Left colon (tissue), 2 donors: ENCODE measurements at places on chromosomes 3 and 15.

DNA sequence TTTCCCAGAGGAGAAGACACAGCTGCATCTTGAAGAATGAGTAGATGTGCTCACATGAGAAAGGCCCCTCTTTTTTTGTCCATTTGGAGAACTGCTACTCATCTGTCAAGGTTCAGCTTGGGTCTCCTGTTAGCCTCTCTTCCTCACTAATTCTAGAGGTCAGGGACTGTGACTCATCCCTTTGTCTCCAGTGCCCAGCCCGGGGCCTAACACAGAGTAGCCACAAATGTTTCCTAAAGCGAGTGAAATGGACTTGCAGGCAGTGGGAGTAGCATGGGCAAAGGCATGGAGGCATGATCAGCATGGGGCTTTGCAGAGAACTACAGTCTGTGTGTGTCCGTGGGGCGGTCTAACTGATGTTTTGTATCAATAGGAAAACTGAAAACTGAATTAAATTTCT lies 33.9 kb upstream of the MRPS22 start:
- no peak for DNase-seq

DNA sequence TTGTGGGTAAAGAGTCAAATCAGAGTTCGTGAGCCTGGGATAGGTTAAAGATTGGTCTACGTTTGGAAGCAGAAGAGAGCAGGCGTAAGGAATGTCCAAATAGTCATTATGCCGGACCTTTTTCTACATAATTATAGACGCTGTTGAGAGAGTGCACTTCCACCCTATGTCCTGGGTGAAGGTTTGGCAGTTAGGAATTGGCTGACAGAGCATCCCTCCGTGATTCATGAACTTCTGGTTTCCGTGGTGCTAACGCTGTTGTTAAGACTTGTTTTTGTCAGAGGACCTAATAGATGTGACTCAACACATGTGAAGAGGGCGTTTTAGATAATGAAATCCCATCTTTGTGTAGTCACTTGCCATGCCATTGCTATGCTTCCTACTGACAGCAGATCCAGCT lies 1.1 kb downstream of the EAF1 start:
- no peak for DNase-seq

GRCh38 chr15:89439764-89440163 lies 56.6 kb downstream of the RHCG start:
- no peak for DNase-seq

DNA sequence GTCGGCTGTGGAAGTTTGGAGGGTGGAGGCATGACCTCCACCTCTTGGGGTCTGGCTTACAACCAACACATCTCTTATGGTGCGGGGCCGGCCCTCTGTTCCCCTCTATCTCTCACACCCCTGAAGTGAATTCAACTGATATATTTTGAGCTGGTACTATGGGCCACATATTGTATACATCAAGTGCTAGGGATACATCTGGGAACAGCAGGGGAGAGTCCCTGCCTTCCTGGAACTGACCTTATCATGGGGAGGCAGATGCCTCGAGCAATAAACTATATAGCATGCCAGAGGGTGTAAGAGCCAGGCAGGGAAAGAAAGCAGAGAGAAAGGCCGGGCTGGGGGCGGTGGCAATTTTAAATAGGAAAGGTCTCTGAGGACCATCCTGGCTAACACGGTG lies 60.4 kb upstream of the TRPM1 start:
- no peak for DNase-seq

DNA sequence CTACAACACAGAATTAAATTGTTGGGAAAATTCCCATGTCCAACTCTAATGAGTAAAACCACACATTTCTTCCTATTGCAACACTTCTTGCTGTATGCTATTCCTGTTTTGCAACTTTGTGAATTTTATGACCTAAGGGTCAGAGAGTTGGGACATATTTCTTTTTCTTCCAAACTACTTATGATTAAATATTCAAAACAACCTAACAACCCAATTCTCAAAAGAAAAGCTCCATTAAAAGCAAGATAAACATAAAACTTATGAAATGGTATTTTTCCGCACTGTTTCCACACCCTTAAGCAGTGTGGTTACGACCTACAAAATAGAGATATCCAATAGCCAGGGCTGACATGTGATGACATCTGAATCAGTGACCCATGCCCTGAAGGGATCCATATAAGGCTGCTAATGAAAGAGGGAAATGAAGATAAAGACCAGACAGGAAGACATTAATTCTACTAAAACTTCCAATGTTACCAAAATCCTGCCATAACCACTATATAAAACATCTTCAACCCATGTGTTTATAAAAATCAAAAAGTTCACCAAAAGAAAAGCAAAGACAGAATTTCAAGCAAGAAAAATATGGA lies 45.6 kb downstream of the DMXL2 start:
- no peak for DNase-seq

DNA sequence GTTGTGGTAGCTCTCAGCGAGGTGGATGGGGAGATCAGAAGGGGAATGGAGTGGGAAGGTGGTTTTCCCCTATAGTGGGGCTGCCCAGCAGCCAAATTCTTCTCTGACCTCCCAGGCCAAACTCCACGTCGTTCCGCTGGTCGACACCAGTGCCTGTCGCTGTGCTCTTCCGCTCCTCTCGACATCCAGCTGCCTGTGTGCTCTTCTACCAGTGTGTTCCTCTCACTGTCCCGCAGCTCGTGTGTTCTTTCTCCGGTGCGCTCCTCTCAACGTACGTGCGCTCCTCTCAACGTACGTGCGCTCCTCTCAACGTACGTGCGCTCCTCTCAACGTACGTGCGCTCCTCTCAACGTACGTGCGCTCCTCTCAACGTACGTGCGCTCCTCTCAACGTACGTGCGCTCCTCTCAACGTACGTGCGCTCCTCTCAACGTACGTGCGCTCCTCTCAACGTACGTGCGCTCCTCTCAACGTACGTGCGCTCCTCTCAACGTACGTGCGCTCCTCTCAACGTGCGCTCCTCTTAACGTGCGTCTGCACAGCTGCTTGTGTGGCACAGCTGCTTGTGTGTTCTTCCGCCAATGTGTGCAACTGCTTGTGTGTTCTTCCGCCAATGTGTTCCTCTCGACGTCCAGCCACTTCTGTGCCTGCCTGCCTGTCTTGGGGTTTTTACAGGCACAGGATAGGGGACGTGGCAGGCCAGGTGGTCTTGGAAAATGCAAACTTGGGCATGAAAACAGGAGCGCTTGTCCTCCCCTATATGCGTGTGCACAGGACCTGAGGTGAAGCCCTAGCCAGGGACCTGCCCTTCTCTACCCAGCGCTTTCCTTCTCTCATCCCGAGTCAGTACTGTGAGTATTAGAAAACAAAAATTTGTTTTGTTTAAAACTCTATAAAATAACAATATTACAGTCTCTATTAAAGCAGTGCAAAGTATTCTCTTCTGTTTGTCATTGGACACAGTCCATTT lies 991.1 kb downstream of the GBE1 start:
- DNase-seq = no peak

GRCh38 chr15:51853998-51854397 lies 24.5 kb downstream of the TMOD3 start:
- DNase-seq = no peak

- DNase-seq = no peak
Observed at GRCh38 chr15:100141311-100142001, 200.3 kb downstream of the ADAMTS17 start.

DNA sequence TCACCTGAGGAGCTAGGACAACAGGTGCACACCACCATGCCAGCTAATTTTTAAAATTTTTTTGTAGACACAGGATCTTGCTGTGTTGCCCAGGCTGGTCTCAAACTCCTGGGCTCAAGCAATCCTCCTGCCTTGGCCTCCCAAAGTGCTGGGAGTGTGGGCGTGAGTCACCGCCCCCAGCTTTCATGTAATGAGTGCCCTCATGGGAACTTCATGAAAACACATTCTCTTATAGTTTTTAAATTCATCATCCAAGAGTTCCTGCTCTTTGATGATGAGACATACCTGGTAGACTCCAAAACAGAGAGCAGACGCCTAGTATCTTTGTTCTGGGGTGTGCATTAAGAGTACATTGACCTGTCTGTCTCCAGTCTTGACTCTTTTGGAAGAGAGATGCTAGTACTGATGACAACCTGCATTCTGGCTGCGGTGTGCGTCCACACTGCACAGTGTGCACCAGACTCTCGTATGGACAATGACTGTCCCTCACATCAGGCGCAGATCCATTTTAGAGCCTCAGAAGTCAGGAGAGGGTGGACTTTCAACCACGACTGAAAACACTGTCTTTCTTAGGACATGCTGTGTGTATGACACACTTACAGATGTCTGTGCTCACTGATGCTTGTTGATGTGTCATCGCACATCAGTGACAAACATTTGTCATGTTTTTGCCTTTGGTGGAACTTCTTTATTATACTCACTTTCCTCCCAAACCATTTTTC lies 2.0 kb downstream of the NRROS start:
- DNase-seq = no peak

- no peak for DNase-seq
Observed at GRCh38 chr15:68699881-68700454, 120.7 kb downstream of the ANP32A start.

DNA sequence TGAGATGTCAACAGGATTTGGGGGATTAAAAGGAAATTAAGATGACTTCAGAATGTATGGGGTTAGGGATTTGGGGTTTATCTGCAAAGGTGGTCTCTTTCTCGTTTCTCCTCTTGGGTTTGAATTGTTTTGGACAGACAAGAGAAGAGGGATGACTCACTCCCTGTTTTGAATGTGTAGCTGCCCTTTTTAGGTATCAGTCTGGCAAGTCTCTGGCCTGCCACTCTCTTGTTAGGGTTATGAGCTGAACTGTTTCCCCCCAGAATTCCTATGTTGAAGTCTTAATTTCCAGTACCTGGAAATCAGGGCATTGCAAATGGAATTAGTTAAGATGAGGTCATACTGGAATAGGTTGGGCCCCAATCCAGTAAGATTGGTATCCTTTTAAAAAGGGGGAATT lies 291.7 kb downstream of the MEX3B start:
- no peak for DNase-seq

DNA sequence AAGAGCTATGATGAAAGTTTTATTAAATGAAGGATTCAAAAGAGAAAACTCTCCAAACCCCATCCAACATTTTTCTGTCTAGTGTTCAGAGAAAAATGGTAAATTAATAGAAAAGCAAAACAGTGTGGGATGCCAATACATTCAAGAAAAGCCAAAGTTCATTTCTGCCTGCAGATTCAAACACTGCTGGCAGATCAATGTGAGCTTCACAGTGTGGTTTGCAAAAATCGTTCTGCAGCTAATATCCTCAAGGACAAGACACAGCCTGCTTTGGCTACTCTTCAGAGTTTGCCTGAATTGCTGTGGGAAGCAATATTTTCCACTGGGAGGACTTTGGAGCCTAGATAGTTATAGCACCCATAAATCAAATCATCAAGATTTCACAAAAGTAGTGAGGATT lies 619.9 kb upstream of the SUCLG2 start:
- no peak for DNase-seq

GRCh38 chr15:52243286-52243685 lies 52.1 kb upstream of the GNB5 start:
- no peak for DNase-seq

GRCh38 chr3:171049861-171050444 lies 23.4 kb upstream of the SLC2A2 start:
- DNase-seq = peak; percentile 26

GRCh38 chr15:59830098-59830497 lies 141.0 kb upstream of the BNIP2 start:
- no peak for DNase-seq

GRCh38 chr3:113261063-113261625 lies 49.8 kb downstream of the BOC start:
- DNase-seq = peak; percentile 38

GRCh38 chr3:45125550-45126026 lies 20.6 kb downstream of the CDCP1 start:
- no peak for DNase-seq

GRCh38 chr15:72379856-72380430 lies 4.1 kb upstream of the HEXA start:
- no peak for DNase-seq

DNA sequence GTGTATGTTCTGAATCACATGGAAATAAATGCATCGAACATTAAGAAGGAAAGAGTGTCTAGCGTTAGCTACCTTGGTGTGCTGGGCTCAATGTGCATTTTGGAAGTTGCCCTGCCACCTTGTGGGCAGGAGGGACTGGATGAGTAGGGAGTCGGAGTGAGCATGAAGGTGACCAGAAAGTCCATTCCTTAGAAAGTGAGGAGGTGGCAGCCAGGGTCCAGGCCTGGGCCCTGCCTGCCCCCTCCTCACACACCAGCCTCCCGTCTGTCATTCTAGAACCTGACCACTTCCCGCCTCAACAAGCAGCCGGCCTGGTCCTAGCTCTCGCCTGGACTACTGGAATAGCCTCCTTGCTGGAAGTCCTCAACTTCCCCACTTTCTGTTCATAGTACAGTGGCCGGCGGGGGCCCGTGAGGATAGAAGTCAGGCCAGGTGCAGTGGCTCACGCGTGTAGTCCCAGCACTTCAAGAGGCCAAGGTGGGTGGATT lies 10.2 kb upstream of the GATA2 start:
- no peak for DNase-seq

DNA sequence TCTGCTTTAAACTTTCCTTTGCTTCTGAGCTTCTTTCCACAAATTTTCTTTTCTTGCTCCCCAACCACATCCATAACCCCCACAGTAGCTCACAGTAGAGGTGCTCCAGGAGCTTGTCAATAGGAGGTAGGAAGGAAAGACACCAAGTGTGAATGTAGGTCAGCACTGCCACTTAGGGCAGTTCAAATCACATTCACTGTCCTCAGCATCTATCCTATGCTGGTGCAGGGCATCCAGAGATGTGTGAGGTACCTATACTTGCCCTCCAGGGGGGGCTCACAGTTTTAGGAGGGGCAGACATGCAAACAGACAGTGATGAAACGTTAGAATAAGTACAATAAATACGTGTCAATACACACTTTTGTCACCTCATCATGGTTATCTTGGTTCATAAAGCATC lies 1.5 kb upstream of the SPSB4 start:
- DNase-seq = no peak

- no peak for DNase-seq
Observed at GRCh38 chr3:120418446-120418845, 32.3 kb downstream of the FSTL1 start.

- no peak for DNase-seq
Observed at GRCh38 chr15:60121845-60122244, 117.7 kb downstream of the FOXB1 start.

DNA sequence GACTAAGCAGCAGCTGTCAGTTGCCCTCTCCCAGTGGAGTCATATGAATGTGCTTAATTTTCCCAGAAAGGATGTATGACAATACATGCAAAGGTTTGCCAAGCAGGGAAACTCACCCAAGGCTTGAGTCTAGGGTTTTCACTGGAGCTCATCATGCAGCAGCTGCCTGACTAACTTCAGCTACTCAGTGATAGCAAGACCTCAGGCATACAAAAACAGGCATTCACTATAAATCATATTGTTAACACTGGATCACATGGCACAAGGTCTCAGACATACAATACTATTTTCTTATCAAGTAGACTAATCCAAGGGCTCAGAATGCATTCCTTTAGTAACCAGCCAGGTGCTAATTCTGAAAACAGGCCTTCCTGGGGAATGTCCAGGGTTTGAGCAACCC lies 85.0 kb upstream of the STAC start:
- no peak for DNase-seq
